Stimulated activated naive CD8-positive, alpha-beta T cell treated with anti-CD3 and anti-CD28 coated beads, Interleukin-15, Interleukin-2, amounts not matched to agents 100 U/mL and 50 U/mL, for 24 hours (primary cell): ENCODE measurements at places on chromosomes 7 and 10.

DNA sequence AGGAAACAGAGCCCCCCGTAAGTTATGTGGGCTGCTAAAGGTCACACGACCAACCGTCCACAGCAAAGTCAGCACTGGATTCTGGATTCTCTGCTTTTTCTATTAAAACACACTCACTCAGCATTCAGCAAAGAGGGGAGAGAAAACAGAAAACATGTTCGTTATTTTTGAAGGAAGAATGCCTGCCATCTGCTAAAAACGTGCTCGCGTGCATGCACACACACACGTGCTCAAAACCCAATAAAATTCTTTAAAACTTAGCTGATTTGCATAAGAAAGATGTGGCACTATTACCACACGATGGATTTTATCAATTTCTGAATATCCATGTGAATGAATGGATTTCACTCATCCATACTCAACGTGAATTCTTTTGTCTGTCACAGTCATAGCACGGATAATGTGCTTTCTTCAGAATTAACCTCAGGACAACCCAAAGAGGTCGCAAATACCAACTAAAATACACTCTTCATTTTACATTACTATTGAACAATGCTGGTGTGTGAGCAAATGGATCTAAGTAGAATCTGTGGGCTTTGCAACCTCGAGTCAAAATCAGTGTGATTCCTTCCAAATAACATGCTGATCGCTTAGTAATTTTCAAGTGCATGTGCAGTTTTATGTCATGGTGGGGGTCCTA, 40.8 kb downstream of the NRP1 start:
- DNase-seq = no peak

GRCh38 chr10:102396317-102396650, 779 bp downstream of the NFKB2 start:
- DNase-seq = peak; percentile 38

DNA sequence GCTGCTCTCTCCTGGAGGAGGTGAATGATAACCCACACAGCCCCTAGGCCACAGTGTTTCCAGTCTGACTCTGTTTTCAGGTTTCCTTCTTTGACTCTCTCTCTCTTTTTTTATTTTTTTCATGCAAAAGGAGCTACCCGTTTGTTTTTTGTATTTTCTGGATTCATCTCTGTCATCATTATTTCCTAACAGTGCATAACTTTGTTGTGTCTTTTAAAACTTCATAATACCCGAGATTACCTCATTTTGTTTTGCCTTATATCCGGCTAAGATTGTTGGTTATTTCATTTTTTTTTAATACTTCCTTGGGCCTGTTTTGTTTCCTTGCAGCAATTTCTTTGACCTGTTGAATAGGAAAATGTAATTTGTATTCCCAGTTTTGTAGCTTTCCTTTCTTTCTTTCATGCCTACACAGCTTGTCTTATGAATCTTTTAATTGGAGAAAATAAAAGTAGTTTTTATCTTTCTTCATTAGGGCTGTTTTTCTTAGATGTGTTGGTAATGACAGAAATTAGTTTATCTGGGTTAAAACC, 72.5 kb downstream of the SPAG6 start:
- DNase-seq = no peak

GRCh38 chr10:74641659-74642058, 184.7 kb upstream of the KAT6B start:
- no peak for DNase-seq

DNA sequence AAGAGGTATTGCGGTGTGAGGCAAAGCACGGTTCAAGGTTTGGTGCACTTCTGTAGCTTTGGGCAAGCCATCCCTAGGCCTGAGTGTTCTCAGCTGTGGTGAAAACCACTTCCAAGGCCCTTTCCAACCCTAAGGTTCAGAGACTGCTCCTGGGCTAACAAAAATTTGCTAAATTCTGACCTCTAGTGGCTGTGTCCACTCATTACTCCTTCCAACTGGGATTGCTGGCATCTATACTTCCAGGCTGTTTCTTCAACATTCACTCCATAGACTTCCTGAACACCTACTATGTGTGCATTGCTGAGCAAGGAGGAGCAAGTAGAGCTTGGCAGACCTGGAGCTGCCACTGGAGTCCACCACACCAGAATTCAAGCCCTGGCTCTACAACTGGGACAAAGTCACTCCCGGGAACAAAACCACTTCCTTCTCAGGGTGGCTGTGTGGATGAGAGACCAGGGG, 29.3 kb upstream of the SH3PXD2A start:
- peak; percentile 22 for DNase-seq

GRCh38 chr10:102283488-102283887, 38.2 kb downstream of the GBF1 start:
- no peak for DNase-seq

DNA sequence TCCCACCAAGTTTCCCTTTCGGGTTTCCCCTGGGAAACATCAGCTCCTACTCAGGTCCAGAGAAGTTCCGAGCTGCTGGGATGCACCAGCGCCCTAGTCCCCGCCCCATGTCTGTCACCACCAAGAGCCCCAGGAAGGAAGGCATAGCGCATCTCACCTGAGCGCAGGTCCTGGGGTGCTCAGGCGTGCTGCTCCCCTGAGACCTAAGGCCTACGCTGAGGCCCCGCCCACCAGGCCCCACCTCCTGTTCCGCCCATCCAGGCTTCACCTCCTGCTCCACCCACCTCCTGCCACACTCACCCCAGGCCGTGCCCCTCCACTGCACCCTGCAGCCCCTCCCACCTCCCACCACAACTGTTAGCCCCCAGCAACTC, 1.2 kb upstream of the TFR2 start:
- peak; percentile 41 for DNase-seq

GRCh38 chr7:47885309-47885986, 62.8 kb downstream of the PKD1L1 start:
- no peak for DNase-seq

GRCh38 chr7:150897502-150898474, 45.5 kb downstream of the AOC1 start:
- DNase-seq = peak; percentile 57

GRCh38 chr7:37255327-37255944, 193.2 kb downstream of the ELMO1 start:
- no peak for DNase-seq

DNA sequence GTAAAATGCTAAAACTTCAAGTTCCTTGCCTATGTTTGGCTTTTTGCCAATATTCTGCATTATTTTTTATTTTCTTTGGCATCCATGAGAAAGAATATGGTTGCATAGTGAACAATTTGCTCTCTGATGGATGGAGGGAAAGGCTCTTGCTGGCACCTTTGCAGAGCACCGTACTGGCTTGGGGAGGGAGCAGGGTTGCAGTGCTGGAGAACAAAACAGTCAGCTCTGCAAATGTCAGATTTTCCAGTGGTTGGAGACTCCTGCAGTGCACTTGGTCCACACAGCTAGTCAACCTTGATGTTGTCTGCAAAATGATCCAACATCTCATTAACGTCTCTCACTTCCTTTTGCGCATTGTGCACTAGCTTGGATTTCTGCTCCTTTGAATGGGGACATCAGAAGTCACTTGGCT, 100.8 kb downstream of the ANLN start:
- DNase-seq = no peak

- DNase-seq = no peak
Observed at GRCh38 chr10:31762316-31762715, 166.3 kb downstream of the ARHGAP12 start.

- DNase-seq = no peak
Observed at GRCh38 chr10:116771101-116771958, 29.0 kb upstream of the HSPA12A start.

GRCh38 chr7:35900651-35901050, 99.8 kb downstream of the SEPTIN7 start:
- DNase-seq = no peak

- DNase-seq = no peak
Observed at GRCh38 chr7:158662610-158663427, 41.8 kb downstream of the NCAPG2 start.

- DNase-seq = no peak
Observed at GRCh38 chr10:59891936-59892335, 14.4 kb downstream of the CCDC6 start.

GRCh38 chr10:71431239-71432100, 34.8 kb downstream of the CDH23 start:
- no peak for DNase-seq

- no peak for DNase-seq
Observed at GRCh38 chr10:78025685-78026364, 3.5 kb downstream of the POLR3A start.

- DNase-seq = no peak
Observed at GRCh38 chr7:32145911-32146310, 75.7 kb upstream of the PDE1C start.

GRCh38 chr10:110923856-110924493, 4.6 kb downstream of the SHOC2 start:
- no peak for DNase-seq

DNA sequence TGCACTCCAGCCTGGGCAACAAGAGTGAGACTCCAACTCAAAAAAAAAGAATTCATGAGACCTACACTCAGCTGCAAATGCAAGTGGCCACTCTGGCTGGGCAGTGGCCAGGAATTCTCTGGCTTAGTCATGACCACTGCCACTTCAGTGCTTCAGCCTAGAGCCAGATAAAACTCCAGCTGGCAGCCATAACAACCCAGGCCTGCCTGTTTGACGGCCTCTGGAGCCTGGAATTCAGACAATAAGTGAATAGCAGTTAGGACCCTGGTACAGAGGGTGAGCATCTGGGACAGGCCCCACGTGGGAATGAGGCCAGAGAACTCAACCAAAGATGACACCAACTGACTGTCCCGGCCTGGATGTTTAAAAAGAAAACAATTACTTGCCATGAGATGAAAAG, 18.9 kb downstream of the RCC1L start:
- DNase-seq = no peak

GRCh38 chr7:129530795-129531391, 28.6 kb downstream of the SMKR1 start:
- DNase-seq = peak; percentile 37

DNA sequence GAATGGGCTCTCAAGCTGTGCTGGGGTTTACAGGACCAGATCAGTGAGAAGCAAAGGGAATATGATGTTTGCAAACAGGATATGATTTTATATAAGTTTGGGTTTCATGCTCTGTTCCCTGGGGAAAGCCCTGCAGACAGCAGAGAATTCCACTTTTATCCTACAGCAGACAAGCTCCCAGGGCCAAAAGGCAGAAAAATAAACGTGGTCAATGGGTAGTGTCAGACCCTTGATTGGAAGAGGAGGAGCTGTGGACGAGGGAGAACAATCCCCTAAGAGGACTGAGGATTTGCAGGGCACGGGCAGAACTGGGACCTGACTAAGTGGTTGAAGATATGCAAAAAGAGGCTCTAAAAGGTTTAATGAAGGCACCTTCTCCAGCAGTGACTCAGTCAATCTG, 275.3 kb downstream of the HDAC9 start:
- DNase-seq = no peak

- DNase-seq = no peak
Observed at GRCh38 chr10:71493741-71494140, 97.0 kb downstream of the CDH23 start.

- DNase-seq = no peak
Observed at GRCh38 chr10:25627606-25628005, 306.4 kb upstream of the MYO3A start.

GRCh38 chr7:8130663-8131062, 131.3 kb downstream of the ICA1 start:
- DNase-seq = no peak

DNA sequence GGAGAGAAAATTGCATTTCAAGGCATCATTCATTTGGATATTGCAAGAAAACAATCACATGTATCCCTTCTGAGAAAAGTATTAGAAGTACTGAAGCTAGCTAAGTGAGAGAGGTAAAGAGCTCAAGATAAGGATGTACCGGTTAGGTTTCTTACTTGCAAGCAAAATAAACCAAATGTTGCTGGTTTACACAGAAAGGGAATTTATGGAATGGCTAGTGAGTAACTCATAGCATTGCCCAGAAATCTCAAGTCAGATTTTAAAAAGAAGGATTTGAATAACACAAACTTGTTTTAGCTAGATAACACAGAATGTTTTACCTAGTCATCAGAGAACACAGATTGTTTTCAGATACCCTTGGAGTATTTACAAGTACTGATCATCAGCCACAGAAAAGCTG, 30.6 kb downstream of the KLHL7 start:
- DNase-seq = no peak

DNA sequence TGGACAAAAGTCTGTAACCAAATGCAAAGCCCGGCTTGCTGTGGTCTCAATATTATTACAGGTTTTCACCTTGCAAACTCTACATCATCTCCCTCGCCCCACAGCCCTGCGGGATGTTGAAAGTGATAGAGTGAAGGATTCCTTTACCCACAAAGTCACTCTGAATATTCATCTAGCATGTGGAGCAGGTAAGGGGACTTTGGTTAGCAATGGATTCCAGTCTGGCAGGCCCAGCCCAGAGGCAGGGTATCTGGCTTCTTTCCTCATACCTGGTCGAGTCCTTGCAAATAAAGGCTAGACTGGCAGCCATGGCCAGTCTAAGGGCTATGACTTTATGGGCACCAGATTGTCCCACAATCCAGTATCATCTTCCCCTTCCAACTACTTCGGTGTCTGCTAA, 3.2 kb downstream of the TAS2R40 start:
- DNase-seq = no peak

DNA sequence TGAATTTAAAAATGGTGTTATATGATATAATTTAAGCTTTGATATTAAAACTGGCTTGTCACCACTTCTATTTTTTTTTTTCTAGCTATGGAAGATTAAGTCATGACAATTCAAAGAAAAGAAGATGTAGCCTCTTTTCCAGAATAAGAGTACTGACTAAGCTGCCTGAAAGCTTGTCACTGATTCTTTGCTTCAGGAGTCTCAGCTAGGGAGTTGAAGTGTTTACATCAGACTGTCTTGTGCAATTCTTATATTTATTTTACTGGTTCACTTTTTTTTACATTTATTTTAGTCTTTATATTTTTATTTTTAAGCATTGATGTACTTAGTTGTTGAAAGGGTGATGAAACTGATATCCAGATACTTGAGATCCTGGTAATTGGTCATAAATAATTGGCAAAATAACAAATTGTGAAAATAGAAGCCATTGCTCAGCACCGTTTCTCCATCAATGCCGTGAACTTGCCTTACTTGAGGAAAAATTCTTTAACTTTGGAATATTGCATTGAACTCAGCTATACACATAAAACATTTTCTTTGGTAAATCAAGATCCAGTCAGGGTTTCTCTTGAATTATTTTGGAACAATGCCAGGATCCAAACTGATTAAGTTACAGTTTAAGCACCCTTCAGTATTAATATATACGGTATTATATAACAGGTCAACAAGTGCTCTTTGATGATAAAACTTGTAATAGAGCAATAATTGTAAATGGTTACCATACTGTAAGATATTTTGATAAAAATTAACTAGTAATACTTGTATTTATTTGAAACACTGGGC, 156.4 kb downstream of the PHTF2 start:
- no peak for DNase-seq

GRCh38 chr10:116521424-116522290, 24.1 kb upstream of the PNLIP start:
- DNase-seq = peak; percentile 22
